Amniotic epithelial cell (primary cell): ENCODE measurements at places on chromosomes 5 and 9.

DNA sequence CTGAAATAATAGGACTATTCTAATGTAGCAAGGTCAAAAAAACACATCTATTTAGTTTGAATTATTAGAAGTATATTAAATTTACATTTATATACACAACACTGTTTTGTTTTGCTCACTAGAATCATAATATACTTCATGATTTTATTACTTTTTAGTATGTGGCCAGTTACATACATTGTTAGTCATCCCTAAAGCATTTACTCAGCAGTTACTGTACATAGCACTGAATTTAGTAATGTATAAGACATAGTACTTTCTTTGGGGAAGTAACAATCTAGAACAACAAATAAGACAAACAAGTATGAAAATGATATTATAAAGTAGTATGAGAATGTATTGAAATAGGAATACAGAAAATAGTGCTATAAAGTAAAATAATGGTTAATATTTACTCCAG, 28.2 kb downstream of the ERCC8 start:
- DNase-seq, result peak; percentile 12

DNA sequence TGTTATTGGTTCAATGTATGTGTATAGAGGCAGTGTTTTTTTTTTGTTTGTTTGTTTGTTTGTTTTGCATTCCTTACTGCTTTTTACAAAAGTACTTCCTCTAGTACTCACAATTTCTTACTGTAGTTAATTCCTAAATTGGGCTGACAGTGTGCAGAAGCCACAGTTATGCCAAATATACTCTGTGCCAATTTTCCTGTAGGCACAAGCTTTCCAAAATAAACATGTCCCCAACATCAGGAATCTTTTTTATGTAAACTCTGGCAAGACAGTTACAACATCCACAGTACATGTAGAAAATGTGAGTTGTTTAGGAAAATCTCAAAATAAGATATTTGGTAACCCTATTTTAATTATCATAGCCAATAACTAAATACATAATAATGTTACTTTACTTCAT, 161.6 kb upstream of the TSLP start:
- no peak for DNase-seq

DNA sequence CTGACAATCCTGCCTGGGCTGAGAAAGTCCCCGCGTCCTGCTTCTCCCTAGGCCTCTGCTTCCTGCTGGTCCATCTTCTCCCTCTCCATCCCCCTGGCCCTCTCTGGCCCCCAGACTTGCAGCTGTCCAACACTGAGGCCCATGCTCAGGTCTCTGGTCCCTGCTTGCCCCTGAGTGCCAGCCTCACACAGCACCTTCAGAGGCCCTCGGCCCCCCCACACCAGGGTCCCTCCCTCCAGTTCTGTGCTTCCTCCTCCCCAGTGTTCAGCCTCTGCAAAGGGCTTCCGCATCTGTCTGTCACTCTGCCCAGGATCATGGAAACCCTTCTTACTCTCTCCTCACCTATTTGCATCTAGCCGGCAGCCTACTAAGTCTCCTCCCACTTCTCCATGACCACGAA, 62.4 kb upstream of the CTSL start:
- no peak for DNase-seq

DNA sequence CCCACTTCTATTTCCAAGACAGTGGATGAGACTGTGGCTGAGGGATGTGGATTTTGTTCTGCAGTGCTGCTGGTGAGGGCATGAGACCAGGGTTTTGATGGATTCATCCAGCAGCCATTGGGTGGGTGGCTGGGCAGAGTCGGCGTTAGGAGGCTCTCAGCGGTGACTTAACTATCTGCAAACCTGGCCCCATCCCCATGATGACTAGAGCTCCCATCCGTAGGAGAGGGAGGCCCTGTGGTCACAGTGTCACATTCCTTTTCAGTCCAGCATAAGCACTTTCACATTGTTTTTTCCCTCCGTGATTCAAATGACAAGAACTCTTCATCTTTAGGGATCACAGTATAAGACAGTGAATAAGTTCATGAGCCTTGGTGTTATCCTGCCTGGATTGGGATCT, 60.4 kb upstream of the SPRY4 start:
- peak; percentile 55 for DNase-seq

DNA sequence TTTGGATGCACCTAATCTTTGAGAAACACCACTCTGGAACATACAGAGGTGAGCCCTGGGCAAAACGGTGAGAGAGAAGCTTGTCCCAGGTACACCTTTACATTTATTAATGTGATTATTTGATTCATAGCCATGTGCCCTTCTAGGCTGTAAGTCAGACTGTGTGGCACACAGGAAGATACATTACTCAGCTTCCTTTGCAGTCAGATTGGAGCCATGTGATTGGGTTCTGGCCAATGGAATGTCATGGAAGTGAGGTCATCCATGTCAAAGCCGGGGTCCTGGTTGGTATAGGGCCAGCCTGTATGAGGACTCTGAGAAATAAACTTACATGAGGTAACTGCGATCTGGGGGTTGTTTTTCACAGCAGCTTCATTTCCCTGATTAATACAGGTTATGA, 106.8 kb upstream of the CD180 start:
- no peak for DNase-seq

DNA sequence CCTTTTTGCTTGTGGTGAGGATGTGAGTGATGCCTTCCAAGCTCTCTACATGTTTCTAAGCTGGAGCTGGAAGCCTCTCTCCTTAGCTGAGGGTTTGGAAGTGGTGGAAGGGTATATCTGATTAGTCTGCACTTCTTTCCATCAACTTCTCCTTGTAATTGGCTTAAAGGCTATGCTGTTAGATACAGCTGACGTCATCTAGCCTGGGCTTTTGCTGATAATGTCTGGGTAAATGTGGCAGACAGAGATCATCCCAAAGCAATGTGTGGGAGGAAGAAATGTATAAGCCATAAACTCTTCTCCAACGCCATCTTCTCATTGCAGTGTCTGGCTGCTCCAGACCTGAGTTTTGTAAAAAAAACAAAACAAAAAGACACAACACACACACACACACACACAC, 29.3 kb downstream of the ZNF354C start:
- no peak for DNase-seq
